ENCODE measurements at places on chromosomes 3 and 15.

DNA sequence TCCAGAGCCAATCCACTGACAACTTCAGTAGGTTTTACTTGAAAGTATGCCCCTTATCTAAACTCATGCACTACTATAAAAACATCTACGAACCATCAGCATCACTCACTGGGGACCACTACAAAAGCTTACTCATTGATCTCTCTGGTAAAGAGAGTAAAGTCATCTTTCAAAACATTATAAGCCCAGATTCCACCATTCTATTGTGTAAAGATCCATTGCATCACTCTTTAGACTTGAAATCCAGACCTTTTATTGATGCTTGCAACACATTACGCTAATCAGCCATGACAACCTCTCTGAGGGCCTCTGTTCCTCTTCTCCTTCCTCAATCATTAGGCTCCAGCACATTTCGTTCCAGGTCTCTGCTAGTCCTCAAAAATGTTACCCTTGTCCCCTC lies 248.9 kb upstream of the WNT5A start:
- DNase-seq = no peak

DNA sequence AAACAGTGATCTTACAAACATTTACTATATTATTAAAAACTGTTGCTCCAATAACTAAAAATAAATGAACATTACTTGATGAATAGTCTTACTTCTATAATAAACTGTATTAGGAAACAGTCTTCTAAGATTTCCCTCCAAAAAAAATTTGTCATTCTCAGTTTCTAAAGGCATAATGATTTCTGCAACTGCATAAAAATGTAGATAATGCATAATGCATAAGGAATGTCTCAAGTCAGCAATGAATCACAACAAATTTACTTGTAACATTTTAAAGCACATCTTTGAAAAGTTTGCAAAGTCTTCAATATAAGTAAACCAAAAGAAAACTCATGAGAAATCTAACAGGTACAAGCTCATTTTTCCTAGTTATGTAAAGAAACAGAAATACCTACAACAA lies 113.5 kb downstream of the VPS13C start:
- no peak for DNase-seq

DNA sequence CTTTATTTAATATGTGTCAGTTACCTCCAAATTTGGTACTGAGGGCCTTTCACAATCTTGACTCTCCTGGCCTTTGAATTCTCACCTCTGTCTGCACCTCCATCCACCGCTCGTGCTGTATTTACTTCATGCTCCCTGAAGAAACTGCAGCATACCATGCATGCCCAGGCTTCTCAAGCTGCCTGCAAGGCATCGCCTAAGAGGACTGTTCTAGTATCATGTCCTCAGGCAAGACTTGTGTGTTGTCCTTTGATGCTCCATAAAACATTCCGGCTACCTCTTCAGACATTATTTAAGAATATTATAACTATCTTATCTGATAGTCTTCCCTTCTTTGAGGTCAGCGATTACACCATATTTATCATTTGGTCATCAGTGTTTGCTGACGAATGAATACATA lies 682.5 kb downstream of the NR2F2 start:
- DNase-seq = no peak

GRCh38 chr3:174466471-174467054 lies 392.6 kb upstream of the NAALADL2 start:
- DNase-seq = no peak

DNA sequence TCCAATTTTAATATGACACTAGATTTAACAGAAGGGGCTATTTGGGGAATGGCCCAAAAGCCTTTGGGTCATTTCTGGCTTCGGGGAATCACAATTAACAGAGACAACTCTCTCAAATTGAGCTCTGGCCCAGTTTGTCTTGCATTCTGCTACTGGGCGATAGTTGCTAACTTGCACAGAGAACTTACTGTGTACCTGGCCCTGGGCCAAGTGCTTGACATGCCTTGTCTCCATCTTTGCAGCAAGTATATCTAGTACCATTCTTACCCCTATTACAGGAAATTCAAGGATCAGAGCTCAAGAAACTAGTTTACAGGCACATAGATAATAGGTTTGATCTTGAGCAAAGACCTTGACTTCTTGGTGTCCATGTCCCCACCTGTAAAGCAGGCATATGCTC lies 175.7 kb downstream of the TMEM108 start:
- DNase-seq = no peak

- peak; percentile 60 for DNase-seq
Measured at GRCh38 chr15:65384895-65385869, 7.4 kb upstream of the IGDCC3 start.

GRCh38 chr15:55254916-55255679 lies 34.5 kb downstream of the RAB27A start:
- DNase-seq = no peak

- no peak for DNase-seq
Measured at GRCh38 chr3:71304684-71305083, 278.8 kb downstream of the FOXP1 start.

Measured in stimulated activated CD4-positive, alpha-beta T cell treated with anti-CD3 and anti-CD28 coated beads, TNF-alpha, amount 100 ng/mL, for 4 hours (primary cell).